ENCODE measurements at places on chromosomes 7 and 10.

- DNase-seq = no peak
Measured at GRCh38 chr7:46360811-46361210, 439.7 kb upstream of the IGFBP3 start.

DNA sequence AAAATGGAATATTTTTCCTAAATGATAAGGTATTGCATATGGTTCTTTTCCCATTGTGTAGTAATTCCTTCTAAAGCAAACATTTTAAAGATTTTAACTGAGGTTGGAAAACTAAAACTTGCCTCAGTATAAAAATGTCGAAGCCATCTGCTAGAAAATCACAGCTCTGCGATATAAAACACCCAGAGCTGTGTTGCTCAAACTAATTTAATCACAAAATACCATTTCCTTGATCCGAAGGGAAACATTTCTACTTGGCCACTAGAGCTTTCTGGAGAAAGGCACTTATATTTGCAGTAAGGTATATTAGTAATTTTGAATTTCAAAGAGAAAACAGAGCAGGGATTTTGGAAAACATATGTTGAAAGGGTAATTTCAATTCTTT is 209.2 kb upstream of the ZNF32 start:
- DNase-seq = no peak

- DNase-seq = no peak
Measured at GRCh38 chr10:29993319-29993915, 66.0 kb downstream of the JCAD start.

DNA sequence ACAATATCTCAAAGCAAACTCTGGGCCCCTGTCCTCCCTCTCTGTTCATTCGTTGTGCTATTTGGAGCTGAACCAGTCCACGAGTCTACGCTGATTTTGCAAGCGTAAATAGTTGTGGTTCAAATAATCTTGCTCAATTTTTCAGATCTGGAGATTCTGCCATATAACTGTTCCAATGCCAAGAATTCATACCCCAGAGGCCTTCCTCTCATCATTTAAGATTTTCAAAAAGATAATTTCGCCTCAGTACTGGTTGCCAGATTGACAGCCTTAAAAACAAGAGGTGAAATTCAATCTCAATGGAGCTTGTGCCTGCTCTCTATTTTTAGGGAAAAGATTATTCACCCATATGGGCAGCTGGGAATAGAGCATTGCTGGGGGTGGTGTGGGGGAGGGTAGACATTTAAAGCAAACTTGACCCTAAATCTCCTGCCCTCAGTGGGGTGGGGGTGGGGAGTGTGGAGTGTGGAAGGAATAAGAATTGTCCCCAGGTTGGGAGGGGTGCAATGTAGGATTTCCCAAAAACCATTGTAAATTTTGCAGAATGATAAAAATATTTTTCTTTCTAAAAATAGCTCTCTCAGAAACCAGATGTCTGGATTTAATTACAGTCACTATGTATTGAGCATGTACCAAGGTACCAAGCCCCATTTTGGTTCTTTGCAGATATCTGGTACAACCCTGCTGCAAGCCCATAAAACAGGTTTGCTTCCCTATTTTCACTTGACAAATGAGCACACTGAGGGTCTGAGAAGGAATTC is 104.7 kb upstream of the EEPD1 start:
- no peak for DNase-seq

DNA sequence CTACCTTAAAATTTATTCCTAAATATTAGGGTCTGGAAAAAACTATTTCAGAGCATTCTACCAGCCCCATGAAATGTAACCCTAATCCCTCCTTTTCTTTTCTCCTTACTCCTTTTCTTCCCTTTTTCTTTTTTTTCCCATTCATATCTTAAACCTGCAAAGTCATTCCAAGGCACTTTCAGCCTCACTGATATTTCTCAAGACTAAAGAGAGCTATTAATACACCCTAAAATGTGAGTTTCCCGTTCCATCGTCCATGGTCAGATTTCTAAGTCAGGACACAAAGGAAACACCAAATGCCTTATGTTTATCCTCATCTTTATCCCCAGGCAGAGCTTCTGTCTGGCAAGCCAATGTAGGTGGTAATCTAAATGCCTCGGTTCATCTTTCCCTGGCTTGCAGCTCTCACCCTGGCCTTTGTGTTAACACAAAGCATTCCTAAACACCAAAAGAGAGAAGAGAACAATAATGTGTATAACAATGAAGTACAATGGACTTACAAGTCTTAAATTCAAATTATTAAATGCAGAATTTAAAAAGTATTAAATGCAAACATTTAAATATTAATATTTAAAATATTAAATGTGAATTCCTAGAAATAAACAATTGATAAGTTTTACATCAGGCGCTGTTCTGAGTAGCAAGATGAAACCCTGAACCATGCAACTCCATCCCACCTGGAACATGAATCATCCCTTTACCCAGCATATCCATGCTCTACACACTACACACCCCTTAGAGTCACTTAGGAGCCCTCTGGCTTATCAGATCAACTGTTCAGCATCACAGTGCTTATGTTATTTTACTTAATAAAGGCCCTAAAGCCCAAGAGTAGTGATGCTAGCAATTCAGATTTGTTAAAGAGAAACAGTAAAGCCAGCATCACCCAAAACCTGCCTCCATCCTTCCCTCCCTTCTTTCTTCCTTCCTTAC is 26.8 kb downstream of the MICU1 start:
- no peak for DNase-seq

DNA sequence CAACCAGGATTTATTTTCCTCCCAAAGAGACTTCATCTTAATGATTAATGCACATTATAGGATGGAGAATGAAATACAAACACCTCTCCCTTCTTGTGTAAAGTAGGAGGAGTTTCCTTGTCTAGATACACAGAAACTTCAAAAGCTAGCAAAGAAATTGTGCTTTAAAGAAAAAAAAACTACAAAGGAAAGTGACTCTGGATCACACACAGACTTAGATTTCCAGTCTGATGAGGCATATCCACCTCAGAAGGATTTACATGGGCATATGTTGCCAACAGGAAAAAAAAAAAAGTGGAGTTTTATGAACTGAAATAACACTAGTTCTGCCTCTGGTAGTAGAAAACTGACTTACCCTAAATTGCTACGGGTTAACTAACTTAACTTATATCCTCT is 449.6 kb downstream of the KCNMA1 start:
- no peak for DNase-seq

DNA sequence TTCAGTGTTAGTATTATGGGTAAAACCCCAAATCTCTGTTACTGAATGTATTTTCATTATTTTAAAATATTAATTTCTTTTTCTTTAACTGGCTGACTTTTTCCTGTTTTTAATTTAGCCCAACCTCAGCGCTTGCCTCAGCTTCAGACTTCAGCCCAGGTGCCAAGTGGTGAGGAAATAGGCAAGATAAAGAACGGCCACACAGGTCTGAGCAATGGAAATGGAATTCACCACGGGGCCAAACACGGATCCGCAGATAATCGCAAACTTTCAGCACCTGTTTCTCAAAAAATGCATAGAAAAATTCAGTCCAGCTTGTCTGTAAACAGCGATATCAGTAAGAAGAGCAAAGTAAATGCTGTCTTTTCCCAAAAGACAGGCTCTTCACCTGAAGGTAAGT is 57.5 kb downstream of the MDFIC start:
- DNase-seq = no peak

- DNase-seq = no peak
Measured at GRCh38 chr10:79483948-79484347, 28.4 kb upstream of the EIF5AL1 start.

DNA sequence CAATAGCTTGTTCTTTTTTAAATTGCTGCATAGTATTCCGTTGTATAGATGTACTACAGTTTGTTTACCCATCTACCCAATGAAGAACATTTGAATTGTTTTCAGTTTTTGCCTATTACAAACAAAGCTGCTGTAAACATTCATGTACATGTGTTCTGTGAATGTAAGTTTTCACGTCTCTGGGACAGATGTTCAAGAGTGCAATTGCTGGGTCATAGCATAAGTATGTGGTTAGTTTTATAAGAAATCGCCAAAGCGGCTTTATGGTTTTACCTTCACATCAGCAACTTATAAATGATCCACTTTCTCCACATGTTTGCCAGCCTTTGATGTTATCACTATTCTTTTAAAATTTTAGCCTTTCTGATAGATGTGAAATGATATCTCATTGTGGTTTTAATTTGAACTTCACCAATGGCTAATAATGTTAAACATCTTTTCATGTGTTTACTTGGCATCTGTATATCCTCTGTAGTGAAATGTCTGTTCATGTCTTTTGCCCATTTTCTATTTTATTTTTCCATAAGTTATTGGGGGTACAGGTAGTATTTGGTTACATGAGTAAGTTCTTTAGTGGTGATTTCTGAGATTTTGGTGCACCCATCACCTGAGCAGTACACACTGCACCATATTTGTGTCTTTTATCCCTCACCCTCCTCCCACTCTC is 73.5 kb downstream of the TBXAS1 start:
- DNase-seq = peak; percentile 25

DNA sequence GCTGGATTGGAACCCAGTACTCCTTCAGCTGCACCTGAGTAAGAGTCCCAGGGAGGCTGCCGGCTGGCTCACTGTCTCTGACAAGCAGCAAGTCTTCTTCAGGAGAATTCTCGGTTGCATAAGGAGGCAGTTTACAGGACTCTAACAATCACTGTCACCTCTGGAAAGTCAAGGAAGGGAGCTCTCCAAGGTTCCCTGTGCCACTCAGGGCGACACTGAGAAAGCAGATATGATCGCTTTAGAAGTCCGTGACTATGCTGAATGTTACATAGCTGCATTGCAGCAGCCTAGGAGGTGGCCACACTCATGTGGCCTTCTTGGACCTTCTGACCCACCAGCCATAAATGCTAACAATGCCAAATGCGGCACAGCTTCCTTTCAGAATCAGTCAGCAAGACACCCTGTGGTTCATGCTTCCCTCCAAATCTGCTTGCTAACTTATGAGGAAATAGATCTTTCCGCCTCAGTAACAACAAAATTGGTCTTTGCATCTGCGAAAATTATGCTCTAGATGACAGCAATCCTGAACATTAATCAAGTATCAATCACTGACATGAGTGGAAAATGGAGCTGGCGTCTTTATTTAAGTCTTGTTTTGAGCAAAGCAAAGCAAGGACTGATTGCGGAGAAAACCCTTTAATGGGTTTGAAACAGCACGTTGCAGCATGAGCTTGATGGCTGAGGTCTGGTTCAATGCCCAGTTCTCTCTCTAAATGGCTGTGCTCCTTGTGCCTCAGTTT is 132.9 kb downstream of the ATXN7L1 start:
- DNase-seq = no peak

GRCh38 chr10:119029613-119030420 is at the start of gene NANOS1:
TSS of gene NANOS1 (plus strand) at chr10:119029714. CDS start at chr10:119029802, 88 bp downstream.
- no peak for DNase-seq

- no peak for DNase-seq
Measured at GRCh38 chr10:1419796-1420610, 317.3 kb downstream of the ADARB2 start.

DNA sequence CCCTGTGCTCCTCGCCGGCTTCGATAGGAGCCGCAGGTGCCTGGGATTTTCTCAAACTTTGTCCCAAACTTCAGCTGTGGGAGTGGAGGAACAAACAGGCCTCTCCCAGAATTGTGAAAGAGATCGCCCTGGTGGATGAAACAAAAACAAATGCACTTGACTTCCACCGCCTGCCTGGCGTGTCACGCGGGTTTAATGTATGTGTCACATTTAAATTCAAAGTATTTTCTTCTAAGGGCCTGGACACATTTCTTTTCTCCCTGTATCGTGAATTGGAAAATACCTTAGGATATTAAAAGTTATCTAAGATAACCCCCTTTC is 694 bp upstream of the WASL start:
- DNase-seq = no peak

DNA sequence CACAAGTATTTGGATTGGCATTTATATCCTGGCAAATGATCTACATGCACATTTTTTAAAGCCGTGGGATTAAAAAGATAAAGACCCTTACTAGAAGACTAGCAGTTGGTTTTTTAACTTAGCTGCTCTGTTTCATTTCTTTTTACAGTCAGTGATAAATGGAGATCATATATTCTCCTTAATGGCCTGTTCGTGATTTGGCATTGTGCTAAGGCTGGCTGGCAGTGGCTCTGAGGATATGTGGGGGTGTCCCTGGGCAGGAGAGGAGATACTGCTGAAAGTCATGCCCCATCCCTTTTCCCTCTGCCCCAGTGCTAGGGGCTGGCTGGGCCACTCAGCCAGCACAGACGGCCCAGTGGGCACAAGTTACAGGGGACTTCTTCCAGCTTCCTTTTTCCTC is 341.7 kb downstream of the PRPF18 start:
- DNase-seq = no peak

DNA sequence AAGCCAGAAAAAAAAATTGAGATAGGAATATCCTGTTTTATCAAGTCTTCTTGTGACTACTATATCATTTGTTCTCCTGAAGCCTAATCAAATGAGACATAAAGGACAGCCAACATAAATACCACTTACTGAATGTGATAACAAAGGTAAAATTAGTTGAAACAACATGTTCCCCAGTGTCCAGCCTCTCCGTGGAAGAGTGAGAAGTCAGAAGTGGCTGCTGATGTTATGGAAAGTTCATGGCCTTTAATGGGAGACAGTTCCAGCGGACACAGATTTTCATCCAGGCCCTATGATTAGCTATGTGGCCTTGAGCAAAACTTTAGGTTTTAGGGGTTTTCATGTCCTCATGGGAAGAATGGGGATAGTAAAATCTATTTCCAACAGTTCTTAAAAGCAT is 724.3 kb downstream of the SUGCT start:
- no peak for DNase-seq

DNA sequence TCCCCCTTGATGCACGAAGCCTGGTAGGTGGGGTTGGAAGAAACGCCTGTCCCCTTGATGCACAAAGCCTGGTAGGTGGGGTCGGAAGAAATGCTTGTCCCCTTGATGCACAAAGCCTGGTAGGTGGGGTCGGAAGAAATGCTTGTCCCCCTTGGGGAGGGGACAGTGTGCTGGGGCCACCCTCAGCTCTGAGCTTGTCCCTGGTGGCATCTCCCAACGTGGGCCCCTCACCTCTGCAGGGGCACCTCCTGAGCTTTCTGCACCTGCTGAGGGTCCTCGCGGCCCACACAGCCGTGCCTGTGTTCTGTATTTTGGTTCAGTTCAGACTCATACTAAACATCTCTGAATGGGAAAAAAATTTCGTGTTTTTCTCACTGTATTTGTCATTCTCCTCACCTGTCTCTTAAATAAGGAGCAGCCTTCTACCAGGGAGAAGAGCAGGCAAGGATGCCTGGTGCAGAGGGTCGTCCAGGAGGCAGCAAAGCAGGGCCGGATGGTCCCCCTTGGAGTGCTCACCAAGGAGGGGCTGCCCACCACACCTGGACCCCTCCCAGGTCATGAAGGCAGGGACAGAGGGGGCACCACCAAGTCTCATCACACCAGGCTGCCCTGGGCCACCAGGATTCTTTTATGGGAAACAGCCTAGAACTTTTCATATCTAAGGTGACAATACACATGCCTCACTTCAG is 24.7 kb downstream of the VIPR2 start:
- no peak for DNase-seq
